ENCODE measurements at places on chromosomes 3 and 15. TPM values are rescaled to one million over a fixed set of nuclear protein-coding genes. Genes with fewer than 3 reads are reported as not detected.
A peak's percentile ranks its signal among the peaks of the same experiment; 100 is the strongest.

- no peak for DNase-seq
These were observed 148.3 kb downstream of the FOXB1 start for GRCh38 chr15:60152386-60152785.

DNA sequence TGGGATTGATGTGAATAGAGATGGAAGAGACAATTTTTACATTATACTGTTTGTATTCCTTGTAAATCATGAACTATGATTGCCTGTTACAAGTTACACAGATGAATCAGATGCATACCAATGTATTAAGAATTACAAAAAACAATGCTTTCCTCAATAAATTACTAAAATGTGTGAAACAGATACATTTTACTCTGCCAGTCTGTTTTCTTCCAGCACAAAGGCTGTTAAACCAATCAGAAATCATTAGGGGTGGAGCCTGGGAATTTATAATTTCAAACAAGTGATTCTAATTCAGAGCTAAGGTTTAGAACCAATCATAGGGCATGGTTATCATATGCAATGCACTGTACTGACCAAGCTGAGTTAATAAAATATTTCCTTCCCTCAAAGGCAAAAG is 21.8 kb upstream of the ANKRD28 start:
- no peak for DNase-seq

- DNase-seq = no peak
These were observed 207.5 kb upstream of the NR2F2 start for GRCh38 chr15:96123028-96123400.

Gene GOLGA8Q
- total RNA-seq = 0.33 TPM

Gene LRTM1
- total RNA-seq = not detected

Gene CIDEC
- total RNA-seq = not detected

Gene OR4M2
- not detected for total RNA-seq

Gene DUT
- total RNA-seq = 47.6 TPM

Gene PLCH1
- total RNA-seq = under 0.01 TPM

DNA sequence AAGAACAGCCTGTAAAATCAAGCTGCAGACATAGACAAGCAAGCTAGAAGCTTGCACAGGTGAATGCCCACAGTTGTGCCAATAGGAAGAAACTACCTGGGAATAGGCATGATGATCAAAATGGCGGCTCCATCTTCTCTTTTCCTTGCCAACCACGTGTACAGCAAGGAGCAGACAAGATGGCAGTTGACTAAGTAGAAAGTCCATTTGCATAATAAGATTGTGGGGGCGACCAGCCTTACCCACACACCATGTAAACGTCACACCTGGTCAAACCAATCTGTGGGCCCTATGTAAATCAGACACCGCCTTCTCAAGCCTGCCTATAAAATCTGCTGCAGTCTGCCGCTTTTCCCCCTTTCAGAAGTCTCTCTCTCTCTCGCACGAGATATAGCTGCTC is 25.1 kb upstream of the ANKRD34C start:
- no peak for DNase-seq

Gene HCLS1
- 0.51 TPM for total RNA-seq

GRCh38 chr15:63146684-63147083 is 10.6 kb downstream of the RPS27L start:
- DNase-seq = peak; percentile 60

DNA sequence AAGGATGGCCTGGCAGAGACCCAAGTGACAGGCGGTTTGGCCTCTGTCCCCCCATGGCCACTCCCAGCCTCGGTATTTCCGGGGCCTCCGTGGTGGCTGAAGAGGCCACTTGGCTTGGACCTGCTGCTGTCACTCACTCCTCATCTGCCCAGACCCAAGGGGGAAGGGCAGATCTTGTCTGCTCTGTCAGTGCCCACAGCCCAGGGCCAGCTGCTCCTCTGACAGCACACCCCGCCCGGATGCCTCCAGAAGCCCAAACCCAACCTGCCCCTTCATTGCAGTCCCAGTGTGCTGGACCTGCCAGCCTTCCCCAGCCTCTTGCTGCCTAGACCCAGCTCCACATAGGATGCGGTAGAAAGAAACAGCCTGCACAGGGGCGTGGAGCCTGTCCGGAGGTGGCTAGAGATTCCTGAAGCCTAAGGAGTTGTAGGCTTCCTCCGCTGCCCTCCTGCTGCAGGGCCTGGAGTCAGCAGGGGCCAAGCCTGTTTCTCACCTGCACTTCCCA is 52.0 kb downstream of the MAGEF1 start:
- no peak for DNase-seq

DNA sequence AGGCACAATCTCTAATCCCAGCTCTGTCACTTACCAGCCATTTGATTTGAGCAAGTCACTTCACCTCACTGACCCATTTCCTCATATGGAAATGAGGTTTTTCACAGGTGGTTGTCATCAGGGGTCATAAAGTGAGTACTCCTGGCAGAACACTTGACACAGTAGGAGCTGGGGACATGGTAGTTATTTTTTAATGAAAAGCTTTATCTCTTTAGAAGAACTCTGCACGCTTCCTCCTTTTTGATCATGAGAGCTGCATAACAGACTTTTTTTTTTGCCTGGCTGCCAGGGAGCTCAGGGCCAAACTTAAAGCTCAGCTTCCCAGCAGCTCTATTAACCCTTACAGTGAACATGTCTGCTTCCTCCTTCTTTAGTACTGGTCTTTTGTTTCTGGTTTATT is 8.4 kb downstream of the VWA5B2 start:
- DNase-seq = no peak

Gene NUP210
- 0.33 TPM for total RNA-seq

Gene ATP13A4
- total RNA-seq = under 0.01 TPM

DNA sequence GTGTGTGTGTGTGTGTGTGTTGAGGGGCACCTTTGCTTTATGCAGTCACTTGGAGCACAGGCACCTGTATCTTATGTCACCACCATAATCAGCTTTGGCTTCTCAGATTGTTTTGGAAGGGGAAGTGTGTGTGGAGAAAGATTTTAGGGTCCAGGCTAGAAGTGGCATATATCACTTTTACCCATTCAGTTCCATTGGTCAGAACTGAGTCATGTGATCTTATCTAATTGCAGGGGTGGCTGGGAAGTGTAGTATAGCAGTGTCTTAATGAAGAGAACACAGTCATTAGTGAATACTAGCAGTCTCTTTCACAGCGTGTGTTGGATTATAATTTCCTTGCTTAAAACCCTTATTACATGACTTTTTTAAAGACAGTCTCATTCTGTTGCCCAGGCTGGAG is 20.6 kb downstream of the NCK1 start:
- no peak for DNase-seq

Gene LNP1
- total RNA-seq = 3.1 TPM

Gene EOMES
- under 0.01 TPM for total RNA-seq

Gene ROPN1B
- not detected for total RNA-seq

Gene TTLL13
- total RNA-seq = not detected

DNA sequence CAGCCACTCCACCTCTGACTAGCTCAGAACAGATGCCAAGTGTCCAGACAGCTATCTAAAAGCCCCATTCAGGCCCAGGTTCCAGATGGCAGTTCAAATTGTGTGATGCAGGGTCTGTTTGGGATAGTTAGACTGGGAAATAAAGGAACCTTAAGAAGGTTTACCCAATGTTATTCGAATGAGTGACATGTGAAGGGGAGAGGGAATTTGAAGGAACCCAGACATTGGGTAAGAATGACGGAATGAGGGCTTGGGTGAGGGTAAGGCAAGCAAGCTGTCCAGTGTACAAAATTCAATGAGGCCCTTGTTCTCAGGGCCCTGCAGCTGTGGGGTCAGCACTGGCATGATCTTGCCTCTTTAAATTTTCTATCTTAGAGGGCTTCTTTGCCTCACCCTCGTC is 34.1 kb downstream of the ATP13A5 start:
- DNase-seq = no peak

GRCh38 chr3:7195934-7196333 is 335.0 kb downstream of the GRM7 start:
- DNase-seq = no peak

Gene CCDC13
- total RNA-seq = 0.51 TPM

- no peak for DNase-seq
These were observed 1501.0 kb downstream of the SI start for GRCh38 chr3:163577271-163577670.

Gene ADAMTS9
- 1.8 TPM for total RNA-seq

- DNase-seq = peak; percentile 67
These were observed 89.2 kb downstream of the FBN1 start for GRCh38 chr15:48556159-48556897.

GRCh38 chr3:131711114-131711768 is 208.5 kb upstream of the MRPL3 start:
- DNase-seq = no peak

GRCh38 chr3:3744826-3745225 is 54.4 kb upstream of the LRRN1 start:
- no peak for DNase-seq

- peak; percentile 95 for DNase-seq
These were observed 168.1 kb downstream of the XXYLT1 start for GRCh38 chr3:195102609-195103467.

All from fibroblast of lung (primary cell).